ENCODE measurements at places on chromosomes 6 and 20.
A peak's percentile ranks its signal among the peaks of the same experiment; 100 is the strongest.

GRCh38 chr6:3693831-3694230 lies 57.7 kb downstream of the PXDC1 start:
- no peak for DNase-seq

DNA sequence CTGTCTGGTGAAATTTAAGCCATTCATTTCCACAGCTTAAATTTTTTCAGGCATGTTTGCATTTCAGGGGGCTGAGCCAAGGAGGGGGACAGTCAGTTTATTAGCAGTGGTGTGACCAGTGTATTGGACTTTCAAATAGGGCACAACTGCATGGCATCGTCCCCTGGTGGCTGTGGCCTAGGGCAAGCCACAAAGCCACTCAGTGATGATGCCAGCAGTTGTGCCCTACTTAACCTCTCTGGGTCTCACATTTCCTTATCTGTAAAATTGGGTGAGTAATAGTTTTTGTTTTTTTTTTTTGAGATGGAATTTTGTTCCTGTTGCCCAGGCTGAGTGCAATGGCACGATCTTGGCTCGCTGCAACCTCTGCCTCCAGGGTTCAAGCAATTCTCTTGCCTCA lies 48.0 kb downstream of the CDC5L start:
- DNase-seq: no peak

DNA sequence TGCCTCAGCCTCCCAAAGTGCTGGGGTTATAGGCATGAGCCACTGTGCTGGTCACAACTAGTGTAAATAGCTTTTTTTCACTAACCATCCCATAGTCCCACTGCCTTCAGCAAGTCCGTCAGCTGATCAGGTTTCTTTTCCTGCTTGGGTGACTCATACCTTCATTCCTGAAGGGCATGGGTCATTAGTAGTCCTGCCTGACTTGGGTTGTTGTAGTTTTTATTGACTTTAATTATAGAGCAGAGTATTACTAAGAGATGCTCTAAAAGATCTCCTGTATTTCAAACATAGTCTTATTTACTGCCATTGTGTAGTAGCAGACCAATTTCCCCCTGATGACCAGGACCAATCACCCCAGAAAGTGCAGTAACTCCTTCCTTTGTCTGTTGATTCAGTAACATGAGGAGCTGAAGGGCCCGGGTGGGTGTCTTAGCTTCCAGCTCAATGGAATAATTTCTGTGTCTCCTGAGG lies 25.8 kb downstream of the HLA-C start:
- no peak for DNase-seq

DNA sequence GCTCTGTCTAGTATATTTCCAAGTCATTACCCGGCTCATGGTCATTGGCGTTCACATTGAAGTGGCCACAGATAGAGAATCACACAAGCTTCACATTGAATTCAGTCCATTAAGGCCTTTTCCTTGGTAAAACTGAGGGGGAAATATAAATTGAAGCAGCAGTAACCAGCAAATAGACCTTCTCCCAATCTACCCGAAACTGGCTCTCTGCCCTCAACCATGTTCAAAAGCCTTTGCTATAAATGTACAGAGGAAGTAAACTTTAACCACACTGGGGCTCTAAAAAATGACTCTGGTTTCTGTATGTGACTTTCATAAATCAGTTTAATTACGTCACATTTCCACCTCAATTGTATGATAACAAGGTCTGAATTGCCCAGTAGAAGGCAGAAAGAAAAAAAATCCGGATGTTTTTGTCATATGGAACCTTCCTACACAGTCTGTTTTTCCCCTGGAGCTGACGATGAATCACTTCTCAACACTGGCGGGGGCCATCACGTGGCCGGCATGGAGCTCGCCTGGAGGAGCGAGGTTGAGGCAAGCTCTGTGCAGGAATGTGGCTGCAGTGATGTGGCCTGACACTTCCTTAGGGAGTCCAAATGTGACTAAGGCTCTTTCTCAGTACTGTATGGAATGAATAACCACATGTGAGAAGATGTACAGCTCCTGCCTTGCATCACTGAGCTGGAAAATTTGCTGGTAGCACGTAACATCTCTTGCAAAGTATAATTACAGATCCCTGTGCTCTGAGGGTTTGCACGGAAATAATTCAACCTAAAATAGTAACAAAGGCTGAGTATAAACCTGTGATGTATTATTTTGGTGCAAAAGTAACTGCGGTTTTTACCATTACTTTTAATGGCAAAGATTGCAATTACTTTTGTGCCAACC lies 58.6 kb upstream of the SNX9 start:
- DNase-seq: peak; percentile 51

GRCh38 chr20:59770270-59770669 lies 163.2 kb downstream of the SYCP2 start:
- peak; percentile 25 for DNase-seq

- peak; percentile 65 for DNase-seq
These were observed 25.5 kb upstream of the CST1 start for GRCh38 chr20:23776067-23776771.

- peak; percentile 63 for DNase-seq
These were observed 301.5 kb downstream of the BMP7 start for GRCh38 chr20:56964901-56965300.

DNA sequence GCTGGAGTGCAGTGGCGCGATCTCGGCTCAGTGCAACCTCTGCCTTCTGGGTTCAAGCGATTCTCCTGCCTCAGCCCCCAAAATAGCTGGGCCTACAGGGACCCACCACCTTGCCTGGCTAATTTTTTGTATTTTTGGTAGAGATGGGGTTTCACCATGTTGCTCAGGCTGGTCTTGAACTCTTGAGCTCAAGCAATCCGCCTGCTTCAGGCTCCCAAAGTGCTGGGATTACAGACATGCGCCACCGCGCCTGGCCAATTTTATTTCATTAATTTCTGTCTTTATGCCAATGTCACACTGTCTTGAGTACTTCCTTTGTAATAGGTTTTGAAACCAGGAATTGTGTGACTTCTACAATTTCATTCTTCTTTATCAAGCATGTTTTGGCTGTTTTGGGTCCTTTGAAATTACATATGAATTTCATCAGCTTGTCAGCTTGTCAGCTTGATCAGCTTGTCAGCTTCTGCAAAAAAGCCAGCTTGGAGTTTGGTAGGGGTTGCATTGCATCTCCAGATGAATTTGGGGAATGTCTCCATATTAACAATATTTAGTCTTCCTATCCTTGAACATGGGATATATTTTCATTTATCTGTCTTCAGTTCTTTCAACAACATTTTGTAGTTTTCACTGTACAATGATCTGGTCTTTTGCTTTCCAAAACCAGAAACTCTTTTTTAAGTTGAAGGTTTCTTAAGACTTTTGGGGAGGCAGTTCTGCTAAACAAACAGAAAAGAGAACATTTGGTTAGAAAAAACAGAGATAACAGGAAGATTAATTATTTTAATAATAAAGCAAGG lies 20.8 kb downstream of the ZFAND3 start:
- DNase-seq: no peak

DNA sequence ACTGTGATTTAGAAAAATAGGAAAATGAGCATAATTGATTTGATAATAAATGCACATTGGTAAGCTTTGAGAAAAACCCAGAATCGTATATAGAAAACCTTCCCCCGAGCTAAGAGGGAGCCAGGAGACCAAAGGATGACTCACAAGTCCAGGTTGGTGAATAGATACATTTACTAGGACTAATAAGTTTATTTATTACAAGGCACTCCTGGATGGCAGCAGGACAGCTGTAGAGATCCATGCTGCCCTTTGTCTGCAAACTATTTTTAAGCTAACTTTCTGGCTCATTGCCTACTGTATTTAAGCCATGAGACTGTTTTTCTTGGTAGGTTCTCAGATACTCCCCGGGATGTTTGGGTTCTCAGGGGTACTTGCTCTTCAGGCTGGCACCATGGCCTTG lies 13.4 kb downstream of the CASP8AP2 start:
- no peak for DNase-seq

GRCh38 chr6:146912730-146913685 lies 291.2 kb upstream of the STXBP5 start:
- DNase-seq: no peak

GRCh38 chr20:22006306-22006705 lies 300.8 kb downstream of the PAX1 start:
- no peak for DNase-seq

GRCh38 chr6:105485456-105485855 lies 82.6 kb upstream of the PREP start:
- no peak for DNase-seq

DNA sequence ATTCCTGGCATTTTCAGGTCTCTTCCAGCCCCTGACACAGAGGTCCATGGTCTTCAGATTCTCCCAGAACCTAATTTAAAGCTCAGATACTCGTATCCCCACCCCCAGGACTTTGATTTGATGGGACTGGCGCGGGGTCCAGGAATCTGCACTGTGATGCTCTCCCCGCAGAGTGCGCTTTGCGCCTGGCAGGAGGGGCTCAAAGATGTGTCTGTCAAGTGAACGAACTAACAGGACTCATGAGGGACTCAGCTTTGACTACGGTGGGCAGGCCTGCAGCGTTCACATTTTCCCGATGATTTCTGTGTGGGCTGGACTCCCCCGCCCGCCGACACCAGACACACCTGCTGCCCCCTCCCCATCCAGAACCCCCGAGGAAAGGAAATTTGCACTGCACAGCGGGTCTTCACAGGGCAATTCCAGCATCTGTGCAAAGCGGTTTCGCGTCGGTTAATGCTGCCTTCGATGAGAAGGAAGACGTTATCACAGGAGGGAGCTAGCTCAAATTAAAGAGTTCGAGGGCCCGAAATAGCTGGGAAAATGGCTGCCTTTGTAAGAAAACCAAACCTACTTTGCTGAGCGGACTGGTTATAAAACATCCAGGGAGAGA lies 90.2 kb downstream of the ZDHHC14 start:
- DNase-seq: no peak

DNA sequence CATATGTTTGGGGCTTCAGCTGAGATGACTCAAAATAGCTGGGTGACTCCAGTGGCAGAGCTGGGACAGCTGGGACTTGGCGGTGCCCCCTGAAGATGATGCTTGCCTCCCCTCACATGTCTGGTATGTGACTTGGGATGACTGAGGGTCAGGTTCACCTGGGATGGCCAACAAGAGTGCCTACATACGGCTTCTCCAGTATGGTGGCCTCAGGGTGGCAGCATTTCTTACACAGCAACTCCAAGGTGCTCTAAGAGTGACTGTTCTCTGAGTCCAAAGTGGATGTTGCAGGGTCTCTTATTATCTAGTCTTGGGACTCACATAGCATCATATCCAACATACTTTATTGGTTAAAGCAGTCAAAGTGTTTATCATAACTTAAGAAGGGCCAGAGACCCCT lies 87.8 kb upstream of the CENPW start:
- DNase-seq: no peak

DNA sequence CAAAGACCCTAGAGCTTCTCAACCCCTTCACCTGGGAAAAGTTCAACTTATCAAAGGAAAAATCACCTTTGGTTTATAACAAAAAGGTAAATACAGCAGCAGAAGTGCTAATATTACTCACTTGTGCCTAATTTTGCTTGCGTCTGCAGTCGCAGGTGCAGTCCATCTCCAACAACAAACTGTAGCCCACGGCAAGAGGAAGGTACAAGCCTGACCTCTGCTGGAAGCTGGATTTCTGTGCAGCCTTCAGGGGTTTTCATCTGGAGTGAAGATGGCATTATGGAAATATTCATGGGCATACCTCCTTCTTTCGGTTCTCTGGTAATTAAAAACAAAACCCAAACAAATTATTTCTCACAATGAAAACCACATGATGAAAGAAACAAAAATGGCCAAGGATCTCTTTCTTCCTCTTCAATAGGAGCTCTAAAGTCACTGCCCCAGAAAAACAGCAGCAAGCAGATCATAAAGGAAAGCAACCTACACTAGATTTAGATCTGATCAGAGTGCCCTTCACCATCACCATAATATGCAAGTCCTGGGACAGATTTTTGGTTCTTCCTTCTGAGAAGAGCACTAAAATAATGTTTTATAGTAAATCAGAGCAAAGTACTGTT lies 7.8 kb downstream of the UBE3D start:
- peak; percentile 74 for DNase-seq

GRCh38 chr6:88177961-88178464 lies 11.9 kb upstream of the CNR1 start:
- no peak for DNase-seq

GRCh38 chr6:43706788-43707187 lies 19.2 kb upstream of the MRPS18A start:
- no peak for DNase-seq

DNA sequence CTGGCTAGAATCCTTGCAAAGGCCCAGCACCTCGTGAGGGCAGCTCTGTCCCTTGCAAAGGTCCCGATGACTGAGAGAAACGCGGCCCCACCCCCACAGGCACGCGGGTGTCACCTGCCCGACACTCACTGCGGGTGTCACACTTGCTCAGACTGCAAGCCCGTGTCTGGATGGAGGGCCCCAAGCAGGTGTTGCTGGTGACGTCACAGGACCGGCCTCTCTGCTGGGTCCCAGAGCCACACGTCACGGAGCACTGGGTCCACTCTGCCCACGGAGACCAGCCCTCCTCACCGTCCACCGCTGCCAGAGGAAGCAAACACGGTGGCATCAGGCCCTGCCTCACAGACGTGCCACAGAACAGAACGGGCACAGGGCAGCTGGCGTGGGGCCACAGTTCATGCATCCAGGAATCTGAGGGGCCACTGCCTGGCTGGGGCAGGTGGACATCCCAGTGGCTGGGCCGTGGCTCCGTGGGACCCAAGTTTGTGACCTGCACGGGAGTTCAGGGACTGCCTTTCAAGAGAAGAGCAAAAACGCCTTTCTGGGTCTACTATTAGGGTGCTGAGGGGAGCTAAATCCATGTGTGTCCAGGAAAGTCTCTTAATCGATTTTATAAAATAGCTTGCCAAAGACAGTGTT lies 16.0 kb downstream of the THBS2 start:
- DNase-seq: no peak

- no peak for DNase-seq
These were observed 31.3 kb downstream of the GPRC6A start for GRCh38 chr6:116797585-116797984.

DNA sequence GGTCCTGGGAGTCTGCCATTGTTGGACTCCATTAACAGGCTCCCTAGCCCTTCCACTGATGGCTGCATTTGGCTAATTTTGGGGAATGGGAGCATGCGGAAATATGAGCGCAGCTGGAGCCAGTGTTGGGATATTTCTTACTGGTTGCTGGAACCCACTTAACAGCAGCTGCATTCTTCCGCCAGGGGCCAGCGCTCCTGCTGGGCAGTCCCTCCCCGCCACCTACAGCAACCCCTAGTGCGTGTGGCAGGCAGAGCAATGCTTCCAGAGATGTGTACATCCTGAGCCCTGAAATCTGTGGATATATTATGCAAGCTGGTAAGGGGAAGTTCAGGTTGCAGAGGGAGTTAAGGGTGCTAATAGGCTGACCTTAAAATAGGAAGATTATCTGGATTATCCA lies 16.4 kb downstream of the CST8 start:
- no peak for DNase-seq

Data from NCI-H526 (cell line).